M059J (cell line): ENCODE measurements at places on chromosomes 12 and 14. TPM values are rescaled to one million over a fixed set of nuclear protein-coding genes. Genes with fewer than 3 reads are reported as not detected.

- peak; percentile 94 for DNase-seq
Measured at GRCh38 chr12:27619308-27619707, 76.9 kb upstream of the REP15 start.

DNA sequence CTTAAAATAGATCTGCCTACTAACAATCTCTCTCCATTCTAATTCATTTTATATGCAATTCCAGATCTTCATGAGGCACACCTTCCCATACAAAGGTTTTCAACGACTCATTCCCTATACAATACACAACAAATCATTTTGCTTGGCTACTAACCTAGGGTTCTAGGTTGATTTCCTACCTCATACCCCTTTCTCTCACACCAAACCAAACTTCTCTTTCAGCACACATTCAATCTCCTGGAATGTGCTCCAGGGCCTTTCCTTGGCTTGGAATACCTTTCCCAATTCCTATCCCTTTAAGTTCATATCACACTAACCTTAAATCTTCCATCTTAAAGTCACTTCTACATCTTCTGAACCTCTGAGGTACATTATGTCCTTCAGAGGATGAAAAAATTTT lies 38.7 kb upstream of the MTERF2 start:
- peak; percentile 21 for DNase-seq

- DNase-seq, result no peak
Measured at GRCh38 chr12:23415180-23415579, 534.3 kb downstream of the SOX5 start.

SYNDIG1L gene
- not detected in 2 replicates for total RNA-seq
